ENCODE measurements at places on chromosomes 7 and 10.

DNA sequence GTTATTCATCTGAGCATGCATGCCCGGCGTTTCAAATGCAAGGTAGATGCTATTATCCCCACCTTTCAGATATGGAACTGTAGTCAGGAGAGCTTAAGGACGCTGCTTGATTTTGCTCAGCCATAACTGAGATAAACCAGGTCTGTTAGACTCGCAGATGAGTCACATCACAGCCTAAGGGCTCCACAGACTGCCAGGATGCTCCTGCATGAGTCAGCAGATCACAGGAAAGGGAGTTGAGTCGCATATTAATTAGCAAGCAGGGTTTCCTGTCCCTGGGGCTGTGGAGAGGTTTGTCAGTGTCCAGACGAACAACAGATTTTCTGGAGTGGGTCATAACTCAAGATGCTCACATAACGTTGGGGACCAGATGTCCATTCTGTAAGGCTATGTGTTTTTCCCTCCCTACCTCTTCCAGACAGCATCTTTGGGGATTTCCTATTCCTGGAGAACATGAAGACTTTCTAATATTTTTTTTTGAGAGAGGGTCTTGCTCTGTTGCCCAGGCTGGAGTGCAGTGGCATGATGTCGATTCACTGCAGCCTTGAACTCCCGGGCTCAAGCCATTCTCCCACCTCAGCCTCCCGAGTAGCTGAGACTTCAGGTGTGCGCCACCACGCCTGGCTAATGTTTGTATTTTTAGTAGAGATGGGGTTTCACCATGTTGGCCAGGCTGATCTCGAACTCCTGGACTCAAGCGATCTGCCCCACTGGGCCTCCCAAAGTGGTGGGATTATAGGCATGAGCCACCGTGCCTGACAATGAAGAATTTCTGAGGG lies 36.7 kb downstream of the PFKFB3 start:
- peak; percentile 73 for DNase-seq

- no peak for DNase-seq
Observed at GRCh38 chr10:35501923-35502322, 103.2 kb upstream of the GJD4 start.

- DNase-seq = no peak
Observed at GRCh38 chr7:112573302-112574039, 92.7 kb downstream of the LSMEM1 start.

GRCh38 chr10:2205406-2205805 lies 468.1 kb upstream of the ADARB2 start:
- no peak for DNase-seq

DNA sequence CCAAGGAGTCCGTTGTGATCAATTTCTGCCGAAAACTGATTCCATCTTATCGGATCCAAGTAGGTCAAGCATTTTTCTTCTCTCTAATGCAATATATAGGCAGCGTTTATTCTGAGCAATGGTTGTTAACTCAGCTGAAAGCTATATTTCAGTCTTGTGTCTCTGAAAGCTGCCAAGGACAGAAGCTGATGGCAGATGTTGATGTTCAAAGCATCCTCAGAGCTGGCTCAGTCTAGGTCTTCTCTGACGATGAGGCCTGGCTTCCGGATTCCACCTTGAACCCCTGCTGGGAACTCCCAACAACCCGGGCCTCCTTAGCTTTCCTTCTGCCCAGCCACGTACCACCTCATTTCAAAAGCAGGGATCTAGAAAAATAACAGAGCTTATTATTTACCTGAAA lies 863.6 kb downstream of the NRG3 start:
- no peak for DNase-seq

DNA sequence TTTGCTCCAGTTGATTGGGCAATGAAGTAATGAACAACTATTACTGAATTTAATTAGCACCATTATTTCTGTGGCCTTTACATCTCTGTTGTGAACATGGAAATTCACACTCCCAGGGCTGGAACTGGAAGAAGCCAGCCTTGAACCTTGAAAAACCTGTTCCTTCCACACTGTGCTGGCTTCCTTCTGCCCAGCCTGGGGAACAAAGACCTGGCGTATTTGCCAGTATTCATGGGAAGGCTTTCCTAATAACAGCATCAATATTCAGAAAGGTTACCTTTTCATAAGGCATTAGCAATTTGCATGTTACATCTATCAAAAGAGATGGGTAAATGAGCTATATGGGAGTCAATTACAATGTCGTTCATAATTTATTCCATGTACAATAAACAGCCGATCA lies 1.3 kb downstream of the C10orf90 start:
- no peak for DNase-seq

GRCh38 chr10:122263971-122264370 lies 7.1 kb upstream of the BTBD16 start:
- no peak for DNase-seq

GRCh38 chr7:26868841-26869495 lies 4.6 kb upstream of the SKAP2 start:
- no peak for DNase-seq

DNA sequence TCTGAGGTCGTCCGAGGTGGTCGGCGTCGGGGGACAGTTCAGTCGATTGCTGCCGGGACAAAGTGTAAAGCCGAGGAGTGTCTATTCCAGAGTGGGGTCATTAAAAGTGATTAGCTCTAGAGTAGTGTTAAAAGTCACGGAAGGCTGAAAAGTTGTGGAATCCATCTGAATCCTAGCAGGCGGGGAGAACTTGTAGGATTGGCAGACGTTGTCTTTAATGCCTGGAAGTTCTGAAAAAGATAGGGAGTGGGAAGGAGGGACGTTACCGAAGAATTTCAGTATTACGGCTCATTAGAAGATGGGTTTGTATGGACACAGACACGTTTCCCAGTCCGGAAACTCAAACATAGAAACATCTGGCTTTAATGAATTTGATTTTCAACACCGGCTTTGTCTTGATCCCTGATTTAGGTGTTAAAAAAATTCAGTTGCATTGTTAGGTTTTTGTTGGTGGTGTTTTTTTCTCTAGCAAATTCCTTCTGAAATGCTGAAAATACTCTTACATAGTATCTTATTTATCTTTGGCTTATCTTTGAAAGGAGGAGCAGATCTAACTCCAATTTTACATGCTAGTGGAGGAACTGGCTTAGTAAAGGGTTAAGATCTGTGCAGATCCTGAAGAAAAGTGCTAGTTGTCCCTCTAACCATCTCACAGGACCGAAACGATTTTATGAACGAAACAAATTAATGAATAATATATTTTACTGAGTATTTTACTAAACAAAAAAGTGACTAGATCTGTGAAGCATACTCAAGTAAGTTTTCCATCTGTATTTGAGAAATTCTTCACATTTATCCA lies 900 bp downstream of the MKLN1 start:
- no peak for DNase-seq

GRCh38 chr10:3827266-3827665 lies 42.3 kb upstream of the KLF6 start:
- DNase-seq = no peak

DNA sequence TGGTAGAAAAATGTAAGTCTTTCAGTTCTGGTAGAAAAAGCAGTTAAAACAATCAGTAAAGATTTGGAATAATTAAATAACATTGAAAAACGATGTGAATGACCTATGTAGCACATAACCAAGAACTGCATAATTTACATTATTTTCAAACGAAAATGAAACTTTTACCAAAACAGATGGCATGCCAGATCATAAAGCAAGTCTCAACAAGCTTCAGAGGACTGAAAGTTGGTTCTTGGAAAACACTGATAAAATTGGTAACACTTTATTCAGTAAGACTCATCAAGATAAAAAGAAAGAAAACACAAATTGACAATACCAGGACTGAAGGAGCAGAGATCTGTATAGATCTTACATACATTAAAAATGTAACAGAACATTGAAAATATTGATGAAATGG lies 92.8 kb downstream of the VIPR2 start:
- no peak for DNase-seq

DNA sequence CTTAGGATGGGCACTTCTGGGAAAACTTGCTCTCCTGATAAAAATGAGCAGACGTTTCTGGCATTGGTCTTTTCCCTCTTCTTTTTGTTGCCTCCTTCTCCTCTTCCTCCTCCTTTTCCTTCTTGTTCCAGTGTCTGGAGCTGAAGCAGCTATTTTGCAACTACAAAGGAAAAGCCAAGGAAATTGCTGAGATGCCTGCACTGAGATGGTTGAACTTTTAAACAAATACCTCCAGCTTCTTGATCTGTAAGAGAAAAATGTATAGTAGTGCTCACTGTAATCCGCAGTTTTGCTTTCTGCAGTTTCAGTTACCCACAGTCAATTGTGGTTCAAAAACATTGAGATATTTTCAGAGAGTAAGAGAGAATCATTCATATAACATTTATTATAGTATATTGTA lies 7.5 kb upstream of the SND1 start:
- no peak for DNase-seq

GRCh38 chr10:128009372-128010126 lies 102.6 kb downstream of the PTPRE start:
- DNase-seq = no peak

DNA sequence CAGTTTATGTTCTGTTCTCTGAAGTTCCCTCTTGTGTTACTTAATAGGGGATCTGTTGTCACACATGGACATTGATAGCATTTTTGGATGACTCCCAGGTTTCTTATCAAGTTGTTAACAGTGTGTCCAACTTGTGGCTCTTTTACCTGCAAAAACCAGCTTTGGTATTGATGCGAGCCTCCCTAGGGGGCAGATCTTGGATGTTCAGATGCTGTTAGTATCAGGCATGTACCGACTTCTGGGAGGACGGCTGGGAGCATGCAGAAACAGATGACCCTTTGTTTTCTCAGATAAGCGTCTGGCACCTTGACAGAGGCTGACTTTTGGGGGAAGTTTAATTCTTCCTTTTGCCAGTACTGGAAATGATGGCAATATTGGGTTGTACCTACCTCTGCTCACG lies 2.2 kb downstream of the PLPP4 start:
- no peak for DNase-seq

- no peak for DNase-seq
Observed at GRCh38 chr10:102710609-102711008, 3.6 kb downstream of the ARL3 start.

GRCh38 chr7:4470246-4470645 lies 211.8 kb upstream of the FOXK1 start:
- no peak for DNase-seq

- DNase-seq = peak; percentile 17
Observed at GRCh38 chr10:32190890-32191491, 134.8 kb upstream of the KIF5B start.

GRCh38 chr10:21372651-21373410 lies 152.7 kb downstream of the SKIDA1 start:
- DNase-seq = peak; percentile 4

GRCh38 chr10:124906551-124907001 lies 35.3 kb upstream of the ZRANB1 start:
- DNase-seq = no peak

DNA sequence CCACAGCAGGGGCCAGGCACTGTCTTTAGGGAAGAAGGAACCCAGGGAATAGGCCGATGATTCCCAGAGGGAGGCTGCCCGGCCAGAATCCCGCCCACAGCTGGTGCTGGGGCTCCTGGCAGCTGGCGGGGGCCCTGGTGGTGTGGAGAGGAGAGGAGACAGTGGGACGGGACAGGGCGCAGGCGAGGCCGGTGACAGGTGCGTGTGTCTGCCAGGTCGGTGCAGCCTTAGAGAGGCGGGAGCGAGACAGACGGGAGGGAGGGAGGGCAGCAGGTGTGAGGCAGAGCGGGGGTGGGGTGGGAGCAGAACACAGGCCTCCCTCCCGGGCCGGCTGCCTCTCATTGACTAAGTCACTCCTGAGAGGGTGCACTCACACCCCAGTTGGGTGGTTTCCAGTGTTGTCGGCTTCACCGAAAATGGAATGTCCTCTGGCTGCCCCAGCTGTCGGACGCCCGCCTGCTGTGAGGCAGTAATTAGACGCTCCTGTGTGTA lies 55.2 kb downstream of the ELFN1 start:
- DNase-seq = no peak

- no peak for DNase-seq
Observed at GRCh38 chr7:12314199-12314598, 89.5 kb downstream of the VWDE start.

DNA sequence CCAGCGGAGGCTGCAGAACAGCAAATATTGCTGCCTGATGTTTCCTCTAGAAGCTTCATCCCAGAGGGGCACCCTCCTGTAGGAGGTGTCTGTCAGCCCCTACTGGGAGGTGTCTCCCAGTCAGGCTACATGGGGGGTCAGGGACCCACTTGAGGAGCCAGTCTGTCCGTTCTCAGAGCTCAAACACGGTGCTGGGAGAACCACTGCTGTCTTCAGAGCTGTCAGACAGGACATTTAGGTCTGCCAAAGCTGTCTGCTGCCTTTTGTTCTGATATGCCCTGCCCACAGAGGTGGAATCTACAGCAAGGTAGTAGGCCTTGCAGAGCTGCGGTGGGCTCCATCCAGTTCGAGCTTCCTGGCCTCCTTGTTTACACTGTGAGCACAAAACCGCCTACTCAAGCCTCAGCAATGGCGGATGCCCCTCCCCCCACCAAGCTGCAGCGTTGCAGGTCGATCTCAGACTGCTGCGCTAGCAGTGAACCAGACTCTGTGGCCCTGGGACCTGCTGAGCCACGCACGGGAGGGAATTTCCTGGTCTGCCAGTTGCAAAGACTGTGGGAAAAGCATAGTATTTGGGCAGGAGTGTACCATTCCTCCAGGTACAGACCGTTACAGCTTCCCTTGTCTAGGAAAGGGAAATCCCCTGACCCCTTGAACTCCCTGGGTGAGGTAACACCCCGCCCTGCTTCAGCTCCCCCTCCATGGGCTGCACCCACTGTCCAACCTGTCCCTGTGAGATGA lies 17.7 kb upstream of the MINDY3 start:
- no peak for DNase-seq

DNA sequence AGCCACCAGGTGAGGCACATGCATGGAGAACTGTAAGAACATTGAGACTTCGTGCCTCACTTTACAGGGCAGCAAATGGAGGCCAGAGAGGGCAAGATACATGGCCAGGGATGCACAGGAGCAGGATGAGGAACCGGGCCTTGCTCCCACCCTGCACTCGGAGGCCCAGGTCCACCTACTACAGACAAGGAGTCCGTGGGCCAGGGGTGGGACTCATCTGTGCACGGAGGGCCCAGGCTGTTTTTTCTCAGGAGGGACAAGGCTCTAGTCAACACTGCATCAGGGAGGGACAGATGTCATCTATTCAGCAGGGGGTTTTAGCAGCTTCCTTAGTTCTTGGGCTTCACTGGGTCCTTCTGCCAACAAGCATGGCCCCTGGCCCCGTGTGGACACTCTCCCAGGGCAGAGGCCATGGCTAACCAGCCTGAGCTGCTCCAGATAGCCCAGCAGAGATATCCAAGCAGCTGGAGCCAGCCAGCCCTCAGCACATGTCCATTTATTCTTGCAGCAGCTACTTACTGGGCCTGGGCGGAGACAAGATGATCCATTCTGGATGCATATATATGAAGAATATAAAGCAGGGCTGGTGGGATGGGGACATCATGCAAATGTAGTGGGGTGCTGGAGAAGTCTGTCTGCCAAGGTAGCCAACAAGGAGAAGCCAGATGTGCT lies 134.5 kb upstream of the RET start:
- DNase-seq = no peak

Data from HL-60 (cell line).